DMS 273 treated with DMSO at 0.1 percent for 48 hours (cell line): ENCODE measurements at places on chromosomes 2 and 18.
A peak's percentile ranks its signal among the peaks of the same experiment; 100 is the strongest.

GRCh38 chr18:9944805-9945204 is 31.0 kb downstream of the VAPA start:
- no peak for DNase-seq

DNA sequence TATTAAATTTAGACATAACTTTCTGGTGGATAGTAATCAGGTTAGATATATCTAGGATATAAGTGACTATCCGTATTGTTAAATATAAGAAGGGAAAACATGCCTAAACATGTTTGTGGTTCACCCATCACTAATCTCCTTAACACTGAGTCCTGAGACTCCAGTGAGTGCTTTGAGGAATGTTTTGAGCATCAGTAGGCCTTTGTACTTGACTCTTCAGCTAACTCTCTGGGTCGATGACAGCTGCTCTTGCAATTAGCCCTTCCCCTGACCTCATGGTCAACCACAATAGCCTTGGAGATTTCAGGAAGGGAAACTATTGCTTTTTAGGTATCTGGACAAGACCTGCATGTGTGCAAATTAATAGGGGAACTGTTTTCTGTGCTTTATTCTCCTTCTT is 716.8 kb downstream of the EPHA4 start:
- no peak for DNase-seq

DNA sequence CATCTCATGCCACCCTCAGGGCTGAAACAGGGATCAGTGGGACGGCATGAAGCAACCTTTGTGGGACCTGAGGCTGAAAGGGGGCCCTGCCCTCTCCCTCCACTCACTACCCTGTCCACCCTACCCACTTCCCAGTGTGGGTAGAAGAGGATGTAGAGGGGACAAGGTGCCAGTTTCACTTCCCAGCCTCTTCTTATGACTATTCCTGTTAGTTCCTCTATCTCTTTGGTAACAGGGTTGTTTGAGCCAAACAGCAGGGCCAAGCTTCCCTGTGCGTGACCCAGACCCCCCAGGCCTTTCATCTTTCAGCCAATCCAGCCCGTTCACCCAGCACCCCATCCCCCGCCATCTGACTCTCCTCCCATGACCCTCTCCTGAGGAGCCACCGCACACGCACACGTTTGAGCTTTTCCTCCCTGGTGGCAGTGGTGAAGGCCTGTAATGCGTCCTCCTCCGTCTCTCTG is 82.3 kb downstream of the STPG4 start:
- DNase-seq = no peak

GRCh38 chr2:77867146-77867545 is 345.0 kb upstream of the LRRTM4 start:
- DNase-seq = no peak

DNA sequence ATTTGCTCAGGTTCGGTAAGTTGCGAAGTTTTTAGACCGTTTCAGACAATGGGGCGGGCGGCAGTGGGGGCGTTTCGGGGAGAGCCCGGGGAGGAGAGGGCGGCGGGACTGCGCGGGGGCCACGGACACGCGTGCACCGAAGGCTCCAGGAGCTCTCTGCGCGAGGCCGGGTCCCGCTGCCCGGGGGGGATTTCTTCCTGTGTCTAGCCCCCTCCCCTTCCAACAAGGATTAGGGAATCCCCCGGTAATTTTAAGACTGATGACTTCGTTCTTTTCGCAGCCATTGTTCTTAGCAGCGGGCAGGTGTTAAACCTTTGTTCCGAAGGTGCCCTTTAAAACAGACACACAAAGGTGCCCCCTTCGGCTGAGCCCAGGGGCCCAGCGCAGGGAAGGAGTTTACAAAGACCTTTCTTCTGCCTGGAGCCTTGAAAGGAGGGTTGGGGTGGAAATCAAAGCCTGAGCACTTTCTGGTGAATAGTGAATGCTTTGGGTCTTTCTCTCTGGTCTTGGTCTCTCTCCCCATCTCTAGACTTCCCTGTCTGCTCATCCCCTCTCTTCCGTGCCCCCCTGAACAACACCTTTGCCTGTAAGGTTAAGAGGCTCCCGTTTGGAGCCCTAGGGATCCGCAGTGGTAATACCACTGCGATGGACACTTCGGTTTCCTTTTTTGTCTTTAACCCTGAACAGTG is 2.1 kb downstream of the TRIB2 start:
- DNase-seq = no peak

GRCh38 chr2:239199041-239199768 is 201.6 kb downstream of the HDAC4 start:
- no peak for DNase-seq

DNA sequence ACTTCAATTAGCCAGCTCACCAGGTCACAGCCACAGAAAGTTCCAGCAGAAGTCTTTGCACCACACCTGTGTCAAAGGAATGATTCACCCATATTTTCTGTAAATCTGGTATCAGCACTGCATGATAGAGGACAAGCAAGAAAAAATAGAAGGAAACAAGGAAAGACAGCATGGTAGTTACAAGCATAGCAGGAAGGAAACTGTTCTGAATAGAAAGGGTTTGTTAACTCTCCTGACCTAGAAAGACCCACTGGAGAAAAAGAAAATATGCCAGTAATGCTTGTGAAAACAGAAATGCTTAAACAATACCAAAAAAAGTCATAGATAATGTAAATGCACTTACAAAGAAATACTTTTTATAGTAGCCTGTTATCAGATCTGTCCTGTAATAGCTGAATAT is 40.8 kb downstream of the SCRN3 start:
- DNase-seq = no peak

GRCh38 chr2:200136655-200137054 is 169.8 kb upstream of the SPATS2L start:
- DNase-seq = no peak

DNA sequence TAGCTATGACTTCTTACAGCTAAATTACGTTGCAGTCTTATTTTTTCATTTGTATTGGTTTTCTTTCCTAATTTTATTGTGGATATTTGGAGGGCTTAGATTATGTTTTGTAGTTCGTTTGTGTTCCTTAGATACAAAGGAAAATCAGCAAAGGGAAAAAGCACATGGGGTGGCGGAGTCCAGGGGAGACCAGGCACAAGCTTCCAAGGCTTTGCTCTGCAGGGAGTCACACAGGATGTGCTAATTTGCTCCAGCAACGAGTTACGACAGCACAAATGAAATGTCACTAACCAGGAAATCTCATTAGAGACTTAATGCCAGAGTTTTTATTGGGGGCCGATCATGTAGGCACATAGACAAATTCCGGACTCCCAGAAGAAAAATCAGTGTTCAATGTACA is 60.5 kb upstream of the CABYR start:
- DNase-seq = no peak

- DNase-seq = no peak
Observed at GRCh38 chr2:179207047-179207446, 57.6 kb downstream of the SESTD1 start.

GRCh38 chr2:217937446-217937845 is 65.3 kb downstream of the TNS1 start:
- DNase-seq = no peak

- no peak for DNase-seq
Observed at GRCh38 chr2:37219046-37219445, 12.3 kb downstream of the CEBPZ start.

DNA sequence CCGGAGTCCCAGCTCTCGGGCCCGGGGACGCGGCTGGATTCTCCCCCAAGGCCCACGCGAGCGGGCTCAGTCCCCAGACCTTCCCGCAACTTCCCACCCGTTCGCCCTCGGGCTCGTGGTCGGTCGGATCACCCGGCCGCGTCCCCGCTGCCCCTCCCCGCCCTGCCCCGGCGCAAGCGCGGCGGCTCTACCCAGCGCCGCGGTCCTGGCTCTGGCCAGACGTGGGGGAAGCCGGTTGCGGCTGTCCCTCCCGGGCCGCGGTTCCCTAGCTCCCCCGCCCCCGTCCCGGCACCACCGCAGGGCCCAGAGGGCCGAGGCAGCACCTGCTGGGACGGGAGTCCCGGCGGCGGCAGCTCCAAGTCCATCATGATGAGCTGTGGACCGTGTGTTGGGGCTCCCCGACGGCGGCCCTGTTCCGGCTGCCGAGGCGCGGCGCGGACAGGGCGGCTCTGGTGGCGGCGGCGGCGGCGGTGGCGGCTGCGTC is 276 bp downstream of the NFE2L2 start:
- no peak for DNase-seq

DNA sequence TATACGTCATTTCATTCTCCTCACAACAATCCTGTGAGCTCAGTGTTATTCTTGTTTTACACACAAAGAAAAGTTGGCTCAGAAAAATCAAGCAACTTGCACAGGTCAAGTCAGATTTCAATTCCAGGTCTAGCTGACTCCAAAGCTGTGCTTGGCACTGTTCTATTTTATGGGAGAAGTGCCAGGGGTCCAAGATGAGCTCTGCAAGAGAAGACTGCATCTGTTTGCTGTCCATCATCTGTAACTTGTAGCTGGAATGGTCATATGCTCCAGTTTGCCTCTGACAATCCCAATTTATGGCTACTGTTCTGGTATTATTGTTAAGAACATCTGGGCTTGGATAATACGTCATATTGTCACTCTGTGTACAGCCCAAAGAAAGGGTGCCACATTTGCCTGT is 28.9 kb downstream of the KCNF1 start:
- no peak for DNase-seq

DNA sequence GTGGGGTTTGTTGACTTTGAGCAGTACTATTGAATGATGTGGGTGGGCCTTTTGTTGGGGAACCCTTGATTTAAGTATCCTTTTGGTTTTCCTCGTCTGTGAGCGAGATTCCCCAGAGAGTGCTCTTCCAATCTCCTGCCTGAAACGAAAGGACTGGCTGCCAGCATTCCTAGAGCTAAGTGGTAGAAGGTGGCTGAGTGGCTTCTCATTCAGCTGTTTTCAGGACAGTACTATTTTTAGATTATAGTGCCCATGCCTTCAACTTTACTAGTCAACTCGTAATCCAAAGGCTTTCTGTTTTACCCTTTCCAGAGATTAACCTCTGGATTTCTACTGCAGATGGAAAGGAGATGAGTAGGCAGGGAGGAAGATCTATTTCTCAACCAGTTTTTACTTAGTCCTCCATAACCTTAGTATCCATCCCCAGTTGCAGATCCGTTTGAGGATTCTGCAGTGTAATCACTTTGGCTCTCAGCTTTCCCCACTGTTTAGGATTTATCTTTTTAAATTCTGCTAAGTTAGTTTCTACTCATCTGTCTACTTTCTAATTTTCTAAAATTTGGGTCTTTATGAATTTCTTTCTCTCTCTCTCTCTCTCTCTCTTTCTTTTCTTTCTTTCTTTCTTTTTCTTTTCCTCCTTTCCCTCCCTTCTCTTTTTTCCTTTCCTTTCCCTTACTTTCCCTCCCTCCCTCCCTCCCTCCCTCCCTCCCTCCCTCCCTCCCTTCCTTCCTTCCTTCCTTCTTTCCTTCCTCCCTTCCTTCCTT is 9.2 kb downstream of the SLC4A1AP start:
- DNase-seq = no peak

DNA sequence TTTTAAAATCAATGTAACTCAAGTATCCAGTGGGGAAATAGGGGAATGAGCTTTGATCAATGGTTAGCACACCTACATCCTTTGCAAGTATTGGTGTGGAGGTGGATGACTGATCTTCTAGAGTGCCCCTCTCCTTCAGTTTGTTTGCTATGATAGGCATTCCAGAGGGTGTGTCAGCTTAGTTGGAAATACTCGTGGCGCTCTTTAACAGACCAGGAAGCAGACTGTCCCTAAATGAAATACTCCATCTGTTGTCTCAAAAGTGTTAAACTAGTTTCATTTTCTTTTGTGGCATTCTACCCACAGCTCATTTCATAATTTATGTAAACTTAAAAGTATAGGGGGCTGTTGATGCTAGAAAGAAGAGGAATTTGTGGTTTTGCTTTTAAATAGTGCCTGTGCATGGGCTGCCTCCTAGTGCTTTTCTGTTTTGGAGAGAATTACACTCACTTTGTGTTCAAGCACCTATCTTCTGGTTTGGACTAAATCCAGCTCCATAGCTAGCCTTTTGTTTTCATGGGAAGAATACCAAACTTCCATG is 66.2 kb downstream of the STAT1 start:
- peak; percentile 34 for DNase-seq

- no peak for DNase-seq
Observed at GRCh38 chr2:119142824-119143223, 15.7 kb downstream of the C1QL2 start.

- DNase-seq = no peak
Observed at GRCh38 chr2:196291426-196291825, 120.0 kb upstream of the STK17B start.

DNA sequence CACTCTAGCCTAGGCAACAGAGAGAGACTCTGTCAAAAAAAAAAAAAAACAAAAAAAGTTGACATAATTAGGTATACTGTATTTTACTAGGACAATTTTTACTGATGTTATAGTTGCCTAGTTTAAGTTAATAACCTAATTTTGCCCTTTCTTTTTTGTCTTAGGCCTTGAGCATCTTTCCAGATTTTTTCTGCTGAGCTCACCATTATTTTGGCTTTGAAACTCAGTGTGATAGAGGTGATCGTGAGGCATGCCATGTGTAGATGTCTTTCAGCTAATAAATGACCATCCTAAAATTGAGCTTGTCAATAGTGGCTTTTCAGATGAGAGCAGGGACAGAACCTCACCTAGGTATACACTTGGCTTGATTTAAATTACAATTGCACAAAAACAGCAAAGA is 47.4 kb downstream of the RPRM start:
- DNase-seq = no peak

GRCh38 chr2:191155608-191156071 is 4.8 kb upstream of the STAT4 start:
- DNase-seq = peak; percentile 52

DNA sequence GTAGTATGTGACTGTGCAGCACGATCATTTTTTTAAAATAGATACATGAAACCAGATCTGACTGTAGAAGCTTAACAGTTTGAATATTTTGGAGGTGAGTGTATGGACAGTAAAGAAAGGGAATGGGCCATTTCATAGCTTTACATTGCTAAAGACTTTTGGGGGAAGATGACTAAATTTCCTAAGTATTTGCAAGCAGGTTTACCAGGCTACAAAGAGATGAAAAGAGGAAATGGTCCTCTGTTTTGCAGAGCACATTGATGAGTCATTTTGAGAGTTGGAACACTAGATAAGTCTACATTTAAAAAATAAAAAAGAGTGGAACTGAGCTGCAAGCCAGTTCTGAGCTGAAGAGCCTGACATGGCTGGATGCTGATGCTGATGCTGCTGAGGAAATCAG is 115.7 kb upstream of the LRATD1 start:
- DNase-seq = no peak

- DNase-seq = no peak
Observed at GRCh38 chr2:12903272-12903671, 186.5 kb downstream of the TRIB2 start.

- DNase-seq = no peak
Observed at GRCh38 chr18:22783662-22784076, 149.5 kb upstream of the RBBP8 start.

- DNase-seq = no peak
Observed at GRCh38 chr18:68783506-68783905, 14.4 kb upstream of the CCDC102B start.
